HuH-7.5 (cell line): ENCODE measurements at places on chromosomes 13 and 19.

DNA sequence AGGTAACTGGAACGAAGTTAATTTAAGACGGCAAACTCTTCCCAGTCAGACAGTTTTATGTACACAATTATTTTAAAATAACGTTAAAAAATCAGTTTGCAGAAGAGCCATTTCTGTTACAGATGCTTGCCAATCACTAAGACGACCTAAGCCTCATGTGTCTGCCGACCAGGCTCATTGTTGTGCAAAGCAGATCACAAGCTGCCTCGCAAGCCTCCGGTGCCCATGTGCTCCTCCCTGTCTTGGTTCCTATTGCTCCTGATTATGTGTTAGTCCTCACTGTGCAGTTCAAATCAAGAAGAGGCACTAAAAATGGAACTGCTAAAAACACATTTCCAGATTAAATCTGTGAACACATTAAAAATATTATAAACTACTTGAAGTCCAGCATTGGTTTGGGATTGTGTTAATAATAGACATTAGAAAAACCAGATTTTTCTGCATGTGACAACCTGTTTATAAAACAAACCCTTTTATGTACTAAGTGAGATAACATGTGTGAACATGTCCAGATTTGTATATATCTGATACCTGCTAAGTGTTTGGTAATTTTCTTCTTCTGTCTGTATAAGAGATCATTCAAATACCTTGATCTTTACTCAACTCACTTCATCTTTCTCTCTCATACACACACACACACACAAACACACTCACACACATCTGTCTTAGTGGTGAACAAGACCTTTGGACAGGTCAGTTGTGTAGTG, 81.9 kb upstream of the SLC15A1 start:
- no peak for DNase-seq

GRCh38 chr13:44921931-44922758, 67.1 kb downstream of the NUFIP1 start:
- no peak for DNase-seq

- DNase-seq = no peak
Observed at GRCh38 chr13:84279166-84279565, 396.9 kb upstream of the SLITRK1 start.

GRCh38 chr13:79187917-79188690, 218.0 kb downstream of the RBM26 start:
- DNase-seq = no peak

GRCh38 chr19:3833578-3834348, 35.1 kb downstream of the ZFR2 start:
- no peak for DNase-seq

DNA sequence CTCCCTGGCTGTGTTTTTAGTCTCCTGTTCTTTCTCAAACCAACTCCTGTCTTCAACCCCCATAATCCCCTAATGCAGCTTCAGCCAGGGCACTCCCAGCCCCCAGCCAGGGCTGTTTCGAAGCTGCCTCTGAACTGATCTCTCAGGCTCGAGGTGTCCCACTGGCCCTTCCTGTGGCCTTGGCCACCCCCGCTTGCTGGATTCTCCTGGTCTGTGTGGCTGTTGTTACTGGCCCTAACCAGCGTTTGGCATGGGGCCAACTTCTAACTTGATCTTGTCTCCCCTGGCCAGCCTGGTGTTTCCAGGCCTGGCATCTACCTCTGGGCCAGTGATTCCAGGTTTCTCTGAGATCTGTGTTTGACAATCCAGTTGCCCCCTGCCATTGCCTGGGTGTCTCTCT, 11.0 kb downstream of the XAB2 start:
- DNase-seq = peak; percentile 51

DNA sequence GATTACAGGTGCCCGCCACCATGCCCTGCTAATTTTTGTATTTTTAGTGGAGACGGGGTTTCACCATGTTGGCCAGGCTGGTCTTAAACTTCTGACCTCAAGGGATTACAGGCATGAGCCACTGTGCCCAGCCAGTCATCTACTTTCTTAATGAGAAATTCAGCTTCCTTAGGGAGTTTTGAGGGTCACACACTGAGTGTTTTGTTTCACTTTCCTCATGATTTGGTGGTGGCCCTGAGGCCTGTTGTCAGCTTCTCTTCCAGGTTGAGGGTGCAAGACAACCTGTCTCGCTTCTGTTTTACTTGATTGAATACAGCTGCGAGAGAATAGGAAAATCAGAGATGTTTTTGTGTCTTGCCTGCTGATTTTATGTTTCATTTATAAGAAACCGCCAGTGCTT, 9.9 kb downstream of the FRY start:
- no peak for DNase-seq

DNA sequence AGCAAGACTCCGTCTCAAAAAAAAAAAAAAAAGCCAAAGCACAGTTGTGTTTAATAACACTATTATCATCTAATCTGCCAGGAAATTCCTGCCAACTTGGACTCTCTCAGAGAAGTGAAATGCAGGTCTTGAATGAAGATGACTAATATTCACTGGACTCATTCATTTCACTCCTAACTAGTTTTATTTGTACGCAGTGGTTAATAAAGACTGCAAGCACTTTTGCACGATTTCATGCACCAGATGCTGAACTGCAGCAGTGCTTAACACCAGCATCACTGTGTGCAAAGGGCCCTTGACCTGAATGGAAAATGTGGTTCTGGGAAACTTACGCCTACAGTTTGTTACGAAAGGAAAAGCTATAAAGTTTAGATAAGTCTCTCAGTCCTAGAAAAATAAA, 63.3 kb downstream of the DHRS12 start:
- no peak for DNase-seq

- no peak for DNase-seq
Observed at GRCh38 chr13:33452873-33453517, 167.4 kb upstream of the STARD13 start.

DNA sequence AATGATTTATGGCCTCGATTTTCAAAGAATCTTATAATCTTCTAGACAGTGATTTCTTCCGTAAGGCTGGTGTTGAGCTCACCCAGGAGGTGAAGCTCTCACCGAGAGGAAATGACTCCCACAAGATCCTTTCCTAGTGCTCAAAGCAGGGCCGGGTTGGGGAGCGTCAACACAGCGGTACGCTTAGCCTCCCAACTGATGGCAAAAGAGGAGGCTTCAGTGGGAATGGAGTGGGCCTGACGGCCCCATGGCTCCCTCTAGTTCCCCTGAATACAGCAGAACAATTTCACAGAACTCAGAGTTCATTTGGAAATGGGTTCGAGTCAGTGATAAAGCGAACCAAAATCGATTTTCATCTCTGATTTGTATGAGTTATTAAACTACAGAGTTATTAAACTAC, 449.5 kb downstream of the KLF12 start:
- DNase-seq = no peak

- DNase-seq = no peak
Observed at GRCh38 chr13:71499944-71500514, 367.0 kb downstream of the DACH1 start.

- no peak for DNase-seq
Observed at GRCh38 chr13:80082396-80083080, 258.4 kb downstream of the SPRY2 start.

GRCh38 chr13:72258340-72258981, 391.5 kb upstream of the DACH1 start:
- no peak for DNase-seq

- no peak for DNase-seq
Observed at GRCh38 chr13:83752141-83752540, 130.1 kb downstream of the SLITRK1 start.

- no peak for DNase-seq
Observed at GRCh38 chr13:31175847-31176532, 14.3 kb upstream of the HSPH1 start.

DNA sequence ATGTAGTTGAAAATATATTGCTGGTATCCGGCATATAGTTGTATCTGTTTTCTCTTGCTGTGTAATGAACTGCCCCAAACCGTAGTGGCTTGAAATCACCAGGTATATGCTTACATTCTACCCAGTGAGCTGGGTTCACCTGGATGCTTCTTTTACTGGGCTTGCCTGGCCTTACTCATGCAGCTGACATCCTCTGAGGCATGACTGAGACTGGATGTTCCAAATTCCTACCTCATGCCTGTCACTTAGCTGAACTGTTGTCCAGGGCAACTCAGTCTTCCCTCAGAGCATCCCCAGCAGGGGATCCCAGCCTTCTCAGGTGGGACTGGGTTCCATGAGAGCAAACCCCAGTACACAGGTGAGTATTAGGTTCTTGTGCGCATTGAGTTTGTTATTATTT, 66.8 kb downstream of the IFT88 start:
- DNase-seq = no peak

DNA sequence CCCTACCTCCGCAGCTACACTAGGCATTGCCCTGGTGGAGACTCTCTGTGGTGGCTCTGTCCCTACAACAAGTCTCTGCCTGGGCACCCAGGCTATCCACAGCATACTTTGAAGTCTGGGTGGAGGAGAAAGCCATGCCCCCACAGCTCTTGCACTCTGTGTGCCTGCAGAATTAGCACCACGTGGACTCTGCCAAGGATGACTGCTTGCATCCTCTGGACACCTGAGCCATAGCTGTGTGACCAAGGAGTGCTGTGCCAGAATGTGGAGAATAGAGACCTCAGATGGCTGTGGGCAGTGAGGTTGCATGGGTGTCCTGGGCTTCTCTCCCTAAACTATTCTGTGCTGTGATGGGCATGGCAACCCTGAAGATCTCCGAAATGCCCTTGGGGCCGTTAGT, 21.2 kb upstream of the MCF2L start:
- no peak for DNase-seq

DNA sequence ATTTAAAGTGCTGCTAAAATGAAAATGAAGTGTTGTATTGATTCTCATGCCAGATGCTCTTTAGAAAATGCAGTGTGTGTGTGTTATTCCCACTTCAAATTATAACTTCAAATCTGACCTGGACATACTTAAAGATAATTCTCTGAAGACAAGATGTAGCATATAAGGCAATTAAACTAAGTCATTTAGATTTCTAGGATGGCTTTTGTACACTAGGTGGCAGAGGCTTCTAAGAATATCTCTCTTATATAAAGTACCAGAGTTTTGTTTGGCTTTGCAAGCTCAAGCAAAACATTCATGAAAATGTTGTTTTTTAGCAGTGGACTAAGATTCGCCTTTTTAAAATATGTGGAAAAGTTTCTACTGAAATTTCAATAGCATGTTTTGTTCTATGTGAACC, 407.2 kb downstream of the GPC5 start:
- DNase-seq = no peak

DNA sequence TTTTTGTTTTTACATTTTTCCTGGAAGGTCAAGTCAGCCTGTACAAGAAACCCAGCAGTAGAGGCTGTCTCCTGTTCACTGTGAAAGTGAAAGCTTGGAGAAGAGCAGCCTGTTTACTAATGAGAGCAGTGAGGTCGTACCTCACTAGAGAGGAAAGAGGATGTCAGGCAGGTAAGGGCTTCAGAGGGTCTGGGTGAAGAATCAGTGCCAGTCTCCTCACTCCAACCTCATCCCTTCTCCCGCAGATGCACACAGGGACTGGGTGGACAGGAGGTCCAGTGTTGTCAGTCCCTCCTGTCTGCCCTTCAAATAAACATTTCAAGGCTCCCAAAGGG, 462.5 kb downstream of the KLF5 start:
- DNase-seq = no peak

GRCh38 chr19:15231271-15231670, 977 bp downstream of the EPHX3 start:
- no peak for DNase-seq
